Renal cortex interstitium (tissue), 15 donors: ENCODE measurements at places on chromosomes 6 and 20.

GRCh38 chr6:16998461-16998860 is 103.4 kb upstream of the STMND1 start:
- no peak for DNase-seq

DNA sequence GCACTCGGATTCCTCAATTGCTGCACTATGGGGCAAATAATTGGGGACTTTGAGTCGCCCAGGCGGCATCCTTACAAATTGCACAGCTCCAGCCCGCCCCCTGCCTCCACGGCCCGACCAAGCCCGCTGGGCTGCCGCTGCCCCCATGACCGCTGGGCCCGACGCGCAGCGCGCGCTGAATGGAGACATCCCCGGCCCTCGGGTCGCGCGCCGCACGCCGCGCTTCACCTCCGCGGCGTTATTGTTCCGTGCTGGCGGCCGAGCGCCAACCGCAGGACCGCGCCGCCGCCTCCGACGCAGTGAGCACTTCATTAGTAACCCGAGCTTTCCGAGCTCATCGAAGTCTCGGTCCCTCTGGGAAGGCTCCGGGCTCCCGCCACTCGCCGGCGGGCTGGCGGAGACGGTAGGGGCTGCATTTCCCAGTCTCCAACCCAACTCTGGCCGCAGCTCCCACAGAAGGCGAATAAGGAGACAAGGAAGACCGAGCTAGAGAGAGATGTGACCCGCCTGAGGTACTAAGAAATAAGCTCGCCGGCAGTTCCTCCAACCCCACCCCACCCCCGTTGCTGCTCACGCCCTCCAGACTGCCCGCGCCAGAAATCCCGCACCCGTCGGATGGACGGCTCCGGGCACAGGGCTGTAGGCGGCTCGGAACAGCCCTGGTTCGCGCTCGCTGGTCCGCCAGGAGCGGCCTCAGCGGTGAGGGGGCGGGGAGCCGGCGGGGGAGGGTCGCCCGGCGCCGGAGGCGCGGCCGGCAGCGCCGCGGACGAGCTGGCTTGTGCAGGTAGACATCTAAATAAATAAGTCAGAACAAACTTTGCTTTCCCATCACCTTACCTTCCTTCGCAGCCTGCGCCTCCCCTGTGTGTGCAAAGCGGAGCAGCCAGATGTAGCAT is 703 bp downstream of the EPHA7 start:
- DNase-seq: no peak

DNA sequence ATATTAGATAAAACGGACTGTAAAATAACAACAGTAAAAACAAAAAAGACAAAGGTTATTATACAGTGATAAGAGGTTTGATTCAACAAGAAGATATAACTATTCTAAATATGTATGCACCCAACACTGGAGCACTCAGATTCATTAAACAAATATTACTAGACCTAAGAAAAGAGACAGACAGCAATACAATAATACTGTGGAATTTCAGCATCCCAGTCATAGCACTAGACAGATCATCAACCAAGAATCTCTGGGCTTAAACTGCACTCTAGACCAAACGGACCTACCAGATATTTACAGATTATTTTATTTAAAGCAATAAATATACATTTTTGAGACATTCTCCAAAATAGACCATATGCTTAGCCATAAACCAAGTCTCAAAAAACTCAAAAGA is 263.8 kb downstream of the C6orf118 start:
- DNase-seq: no peak

DNA sequence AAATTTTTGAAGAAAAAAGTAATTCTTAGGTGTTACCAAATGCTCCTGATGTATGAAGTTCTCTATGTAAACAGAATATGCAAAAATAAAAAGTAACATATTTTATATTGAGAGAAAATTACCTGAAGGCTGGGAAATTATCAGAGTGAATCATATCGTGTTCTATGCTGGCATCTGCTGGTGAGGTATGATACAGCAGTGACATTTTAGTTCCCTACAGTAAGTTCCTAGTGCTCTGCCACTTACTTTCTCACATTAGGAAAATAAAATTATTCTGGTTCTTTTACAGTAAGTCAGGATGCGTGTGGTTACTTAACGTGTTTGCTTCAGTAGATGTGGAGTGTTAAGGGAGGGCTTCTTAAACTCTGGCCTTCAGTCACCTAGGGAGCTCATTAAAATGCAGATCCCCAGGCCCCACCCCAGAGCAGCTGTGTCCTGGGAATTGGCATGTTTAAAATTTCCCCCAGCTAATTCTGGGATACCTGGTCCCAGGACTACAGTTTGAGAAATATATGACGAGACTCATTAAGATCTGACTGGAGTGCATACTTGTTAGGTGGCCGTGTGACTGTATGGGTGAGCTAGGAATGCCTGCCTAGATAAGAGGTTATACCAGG is 3.2 kb downstream of the ACTR5 start:
- DNase-seq: no peak

- DNase-seq: no peak
These were observed 109.9 kb upstream of the THBS2 start for GRCh38 chr6:169363590-169363989.

- DNase-seq: no peak
These were observed 25.3 kb downstream of the ANKS1A start for GRCh38 chr6:34914358-34914757.

GRCh38 chr6:132494954-132495353 is 18.0 kb downstream of the STX7 start:
- no peak for DNase-seq

DNA sequence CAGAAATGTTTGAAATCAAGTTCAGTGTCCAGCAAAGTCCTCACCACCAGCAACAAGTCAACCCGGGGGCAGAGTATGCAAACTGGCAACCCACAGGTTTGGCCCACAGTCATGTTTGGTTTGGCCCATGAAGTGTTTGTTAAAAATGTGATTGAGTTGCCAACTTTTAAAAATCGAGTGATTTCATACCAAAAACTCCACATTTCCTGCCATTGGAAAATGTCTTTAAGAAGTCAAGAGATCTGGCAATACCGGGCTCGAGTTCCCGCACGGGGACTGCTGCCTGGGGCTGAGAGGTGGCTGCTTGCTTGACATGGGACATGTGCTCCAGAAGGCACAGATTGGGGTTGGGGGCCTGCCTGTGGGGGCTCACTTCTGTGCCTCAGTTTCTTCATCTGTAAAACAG is 36.1 kb downstream of the PREX1 start:
- DNase-seq: no peak

GRCh38 chr6:1066449-1067090 is 245.3 kb upstream of the FOXQ1 start:
- no peak for DNase-seq

DNA sequence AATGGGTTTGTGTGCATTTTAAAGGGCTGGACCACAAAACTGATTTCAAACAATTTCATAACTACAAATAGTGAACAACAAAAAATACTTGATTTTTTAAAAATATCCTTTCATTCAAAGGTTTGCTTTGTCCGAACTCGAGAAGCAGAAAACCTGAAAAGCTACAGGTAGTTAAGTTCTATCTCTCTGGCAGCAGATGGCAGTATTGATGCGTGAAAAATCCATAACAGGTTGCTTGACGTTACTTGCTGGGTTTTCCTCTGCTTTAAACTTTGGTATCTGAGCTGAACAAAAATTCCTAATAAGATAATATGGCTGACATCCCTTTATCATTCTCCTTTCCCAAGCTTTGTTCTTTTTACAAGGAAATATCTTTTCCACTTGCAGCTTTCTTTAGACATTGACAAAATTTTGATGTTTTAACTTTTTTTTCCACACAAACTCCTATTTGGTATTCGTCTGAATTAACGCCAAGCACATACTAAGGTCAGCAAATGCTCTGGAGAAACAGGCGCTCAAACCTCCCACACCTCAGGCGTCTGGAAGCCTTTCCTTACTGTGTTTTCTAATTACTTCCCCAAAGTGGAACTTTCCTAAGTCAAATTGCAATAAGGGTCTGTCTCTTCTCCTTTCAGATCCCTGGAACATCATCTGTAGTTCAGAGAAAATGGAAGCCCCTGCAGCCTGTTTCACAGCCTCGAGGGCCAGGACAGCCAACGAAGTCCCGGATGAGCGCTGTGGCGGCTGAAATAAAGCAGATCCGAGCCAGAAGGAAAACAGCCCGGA is 50.3 kb upstream of the GFRAL start:
- peak; percentile 61 for DNase-seq

- no peak for DNase-seq
These were observed 109.9 kb downstream of the RIN2 start for GRCh38 chr20:19867940-19868371.

- DNase-seq: no peak
These were observed 50.9 kb downstream of the GPR63 start for GRCh38 chr6:96786336-96786735.

DNA sequence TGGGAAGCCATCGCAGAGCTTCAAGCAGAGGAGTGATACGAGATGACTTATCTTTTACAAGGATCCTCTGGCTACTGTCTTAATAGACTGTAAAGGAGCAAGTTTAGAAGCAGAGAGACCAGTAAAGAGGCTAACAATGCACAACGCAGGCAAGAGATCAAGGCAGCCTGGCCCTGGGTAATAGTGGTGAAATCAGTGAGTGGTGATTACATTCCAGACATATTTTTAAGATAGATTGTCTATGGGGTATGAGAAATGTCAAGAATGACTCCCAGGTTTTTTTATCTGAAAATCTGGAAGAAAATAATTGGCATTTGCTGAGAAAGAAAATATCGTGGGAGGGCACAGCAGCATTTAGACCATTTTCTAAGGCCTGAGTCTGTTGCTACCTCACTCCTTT is 213.6 kb upstream of the HTR1E start:
- DNase-seq: no peak

DNA sequence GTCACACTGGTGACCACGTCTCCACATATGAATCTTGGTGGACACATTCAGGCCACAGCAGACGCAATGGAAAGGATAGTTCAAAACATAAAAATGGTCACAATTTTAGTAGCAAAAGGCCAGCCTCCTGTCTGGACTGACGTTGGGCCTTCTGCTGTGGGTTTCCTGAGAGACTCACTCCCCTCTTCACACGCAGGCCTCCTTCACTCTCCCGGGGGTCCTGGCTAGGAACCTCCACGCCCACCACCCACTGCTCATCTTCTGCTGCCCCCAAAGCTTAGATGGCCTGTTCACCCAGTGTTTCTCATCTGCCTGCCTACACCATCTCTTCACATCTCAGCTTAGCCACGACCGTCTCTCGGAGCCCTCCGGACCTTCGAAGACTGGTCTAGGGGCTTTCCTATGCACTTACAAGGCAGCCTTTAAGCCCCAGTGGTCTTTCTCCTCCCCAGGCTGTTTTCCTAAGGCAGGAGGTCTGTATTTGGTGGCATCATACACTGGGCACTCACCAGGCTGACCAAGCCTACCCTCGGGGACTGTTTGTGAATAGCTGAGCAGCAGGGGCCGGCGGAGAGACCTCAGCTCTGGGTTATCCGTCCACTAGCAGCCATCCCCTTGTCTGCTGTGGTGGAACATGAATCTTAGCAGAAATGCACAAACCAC is 46.6 kb upstream of the AFDN start:
- no peak for DNase-seq

DNA sequence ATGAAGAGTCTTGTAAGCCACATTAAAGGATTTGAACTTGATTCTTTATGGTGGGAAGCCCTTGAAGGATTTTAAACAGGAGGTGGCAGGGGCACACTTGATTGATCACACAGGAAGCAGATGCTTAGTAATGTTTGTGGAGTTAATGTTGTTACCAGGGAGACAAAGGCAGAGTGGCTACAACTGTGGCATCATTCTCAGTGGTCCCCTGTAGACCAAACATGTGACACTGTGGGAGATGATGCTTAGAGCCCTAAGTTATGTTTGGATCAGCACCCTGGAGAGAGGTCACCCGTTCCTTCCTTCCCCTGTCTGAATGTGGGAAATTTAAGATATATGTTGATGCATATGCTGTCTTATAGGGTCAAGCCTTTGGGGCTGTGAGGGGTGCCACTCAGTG is 53.2 kb downstream of the EIF2S2 start:
- DNase-seq: no peak

GRCh38 chr6:15293674-15294073 is 47.8 kb downstream of the JARID2 start:
- no peak for DNase-seq

GRCh38 chr6:115717062-115717461 is 343.6 kb downstream of the FRK start:
- DNase-seq: peak; percentile 12

DNA sequence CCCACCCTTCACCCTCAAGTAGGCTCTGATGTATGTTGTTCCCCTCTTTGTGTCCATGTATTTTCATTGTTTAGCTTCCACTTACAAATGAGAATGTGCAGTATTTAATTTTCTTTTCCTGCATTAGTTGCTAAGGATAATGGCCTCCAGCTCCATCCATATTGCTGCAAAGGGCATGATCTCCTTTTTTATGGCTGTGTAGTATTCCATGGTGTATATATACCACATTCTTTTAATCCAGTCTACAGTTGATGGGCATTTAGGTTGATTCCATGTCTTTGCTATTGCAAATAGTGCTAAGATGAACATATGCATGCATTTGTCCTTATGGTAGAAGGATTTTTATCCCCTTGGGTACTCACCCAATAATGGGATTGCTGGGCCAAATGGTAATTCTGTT is 35.9 kb upstream of the COL9A1 start:
- DNase-seq: no peak

GRCh38 chr6:134477991-134478635 is 160.2 kb upstream of the SGK1 start:
- no peak for DNase-seq

DNA sequence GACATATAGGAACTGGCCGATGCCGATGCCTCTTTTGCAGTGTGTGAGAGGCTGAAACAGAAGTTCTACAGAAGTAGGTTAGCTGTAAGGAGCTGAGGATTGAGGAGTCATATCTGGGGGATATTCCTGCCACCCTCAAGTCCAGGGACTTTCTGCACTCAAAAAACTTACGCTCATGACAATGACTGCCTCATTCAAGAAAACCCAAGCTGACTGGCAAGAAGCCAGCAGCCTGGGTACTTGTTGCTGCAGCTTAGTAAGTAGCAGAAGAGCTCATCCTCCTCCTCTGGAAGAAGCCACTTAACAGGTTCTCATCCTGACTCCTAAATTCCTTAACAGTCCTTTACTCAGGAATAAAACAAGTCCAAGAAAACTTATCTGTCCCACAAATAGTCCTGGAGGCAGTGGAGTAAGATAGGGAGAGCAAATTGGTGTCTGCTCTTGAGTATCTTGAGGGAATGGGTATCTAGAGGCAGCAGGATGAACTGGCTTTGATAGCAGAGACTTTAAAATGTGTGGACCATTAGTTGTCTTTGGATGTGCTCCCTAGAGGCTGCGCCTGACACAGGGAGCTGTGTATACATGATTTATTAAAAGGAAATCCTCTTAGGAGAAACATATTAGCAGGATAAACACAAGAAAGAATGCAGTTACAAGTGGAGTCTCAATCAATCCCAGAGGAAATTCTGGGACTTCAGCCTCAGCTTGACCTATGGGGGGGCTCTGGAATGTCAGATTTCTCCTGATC is 7.4 kb downstream of the CALHM5 start:
- no peak for DNase-seq

DNA sequence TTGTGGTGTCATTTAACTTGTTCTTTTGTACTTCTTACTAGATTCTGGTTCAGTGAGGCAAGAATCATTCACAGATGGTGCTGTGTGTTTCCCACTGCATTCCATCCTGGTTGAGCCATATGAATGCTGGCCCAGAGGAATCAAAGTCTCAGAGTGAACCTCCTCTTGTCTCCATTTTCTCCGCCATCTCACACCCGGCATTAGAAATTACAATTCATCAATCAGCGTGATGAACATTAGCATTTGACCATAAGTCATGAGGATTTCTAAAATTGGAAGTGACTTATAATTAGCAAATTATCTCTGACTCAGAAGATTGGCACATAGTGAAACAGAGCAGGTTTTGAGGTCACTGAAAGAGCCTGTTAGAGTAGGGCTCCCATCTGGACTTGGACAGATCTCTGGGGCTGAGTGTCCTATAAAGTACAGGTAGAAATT is 25.2 kb downstream of the TNFAIP3 start:
- DNase-seq: no peak
